ENCODE measurements at places on chromosomes 12 and 14.
A peak's percentile ranks its signal among the peaks of the same experiment; 100 is the strongest.

GRCh38 chr12:123634142-123634561, 523 bp downstream of the GTF2H3 start:
- DNase-seq = no peak

DNA sequence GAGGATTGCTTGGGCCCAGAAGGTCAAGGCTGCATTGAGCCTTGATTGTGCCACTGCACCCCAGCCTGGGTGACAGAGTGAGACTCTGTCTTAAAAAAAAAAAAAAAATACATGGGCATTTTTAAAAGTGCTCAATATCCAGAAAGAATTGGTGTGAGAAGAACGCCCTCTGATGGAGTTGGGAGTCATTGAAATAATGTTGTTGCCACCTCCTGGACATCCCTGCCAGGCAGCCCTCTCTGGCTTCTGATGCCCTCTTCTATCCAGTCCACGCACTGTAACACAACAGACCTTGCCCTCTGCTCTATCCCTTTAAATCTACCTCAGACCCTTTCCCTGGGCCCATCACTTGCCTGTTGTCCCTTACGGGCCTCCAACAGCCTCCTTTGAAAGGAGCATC, 4.9 kb downstream of the PTGDR start:
- DNase-seq = no peak

DNA sequence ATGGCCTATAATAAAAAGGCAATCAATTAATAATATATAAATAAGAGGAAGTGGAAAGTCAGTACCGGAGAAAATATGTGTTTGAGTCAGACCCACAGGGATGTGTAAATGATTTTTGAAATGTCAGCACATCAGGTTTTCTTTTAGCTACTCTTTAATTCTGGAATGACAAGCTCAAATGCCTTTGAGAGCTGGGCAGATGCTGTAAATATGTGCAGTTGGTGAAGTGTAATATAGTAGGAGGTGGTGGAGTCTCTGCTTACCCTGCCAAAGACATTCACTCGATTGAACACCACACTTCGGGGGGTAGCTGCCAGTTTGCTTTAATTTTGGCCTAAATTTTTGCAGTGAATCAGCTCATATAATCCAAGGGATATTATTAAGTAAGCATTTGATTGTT, 93.0 kb downstream of the PLEKHA5 start:
- DNase-seq = no peak

DNA sequence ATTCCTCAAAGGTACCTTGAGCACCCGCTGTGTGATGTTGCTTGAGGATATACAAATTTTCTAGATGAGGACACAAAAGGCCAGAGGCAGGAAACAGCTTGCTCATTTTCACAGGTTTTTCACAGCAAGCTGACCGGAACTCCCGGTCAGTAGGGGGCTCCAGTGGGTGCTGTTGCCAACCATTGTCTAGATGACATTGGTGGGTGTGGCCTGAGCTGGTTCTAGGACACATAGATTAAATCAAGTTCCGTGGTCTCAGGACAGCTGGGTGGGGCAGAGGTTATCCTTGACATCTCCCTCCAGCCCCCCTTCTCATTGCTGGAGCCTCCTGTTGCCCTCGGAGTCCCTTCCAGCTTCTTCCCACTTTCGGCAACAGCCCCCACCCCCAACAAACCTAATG, 153.6 kb upstream of the FKBP4 start:
- no peak for DNase-seq

- DNase-seq = no peak
Observed at GRCh38 chr12:2493086-2493485, 301.7 kb upstream of the FKBP4 start.

GRCh38 chr14:61211476-61212255, 69.5 kb downstream of the TMEM30B start:
- peak; percentile 99 for DNase-seq

- DNase-seq = no peak
Observed at GRCh38 chr12:116615141-116615861, 56.1 kb downstream of the MAP1LC3B2 start.

DNA sequence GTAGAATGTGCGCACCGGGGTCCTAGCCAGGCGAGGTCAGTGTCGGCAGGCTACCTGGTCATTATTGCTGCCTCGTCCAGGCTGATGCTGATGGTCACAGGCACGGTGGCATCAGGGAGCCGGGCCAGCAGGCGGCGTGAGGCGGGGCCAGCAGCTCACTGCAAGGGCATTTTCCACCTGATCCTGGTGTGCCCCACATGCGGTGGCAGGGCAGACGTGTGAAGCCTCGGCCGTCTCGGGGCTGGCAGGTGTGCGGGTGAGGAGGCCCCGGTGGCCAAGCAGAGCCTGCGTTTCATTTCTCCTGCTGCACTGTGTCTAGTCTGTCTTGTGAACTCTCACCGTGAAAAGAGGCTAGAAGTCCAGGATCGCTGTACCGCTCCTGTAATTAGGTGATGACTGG, 12.0 kb upstream of the AMN start:
- no peak for DNase-seq

- DNase-seq = no peak
Observed at GRCh38 chr14:51014625-51015024, 70.3 kb upstream of the PYGL start.

DNA sequence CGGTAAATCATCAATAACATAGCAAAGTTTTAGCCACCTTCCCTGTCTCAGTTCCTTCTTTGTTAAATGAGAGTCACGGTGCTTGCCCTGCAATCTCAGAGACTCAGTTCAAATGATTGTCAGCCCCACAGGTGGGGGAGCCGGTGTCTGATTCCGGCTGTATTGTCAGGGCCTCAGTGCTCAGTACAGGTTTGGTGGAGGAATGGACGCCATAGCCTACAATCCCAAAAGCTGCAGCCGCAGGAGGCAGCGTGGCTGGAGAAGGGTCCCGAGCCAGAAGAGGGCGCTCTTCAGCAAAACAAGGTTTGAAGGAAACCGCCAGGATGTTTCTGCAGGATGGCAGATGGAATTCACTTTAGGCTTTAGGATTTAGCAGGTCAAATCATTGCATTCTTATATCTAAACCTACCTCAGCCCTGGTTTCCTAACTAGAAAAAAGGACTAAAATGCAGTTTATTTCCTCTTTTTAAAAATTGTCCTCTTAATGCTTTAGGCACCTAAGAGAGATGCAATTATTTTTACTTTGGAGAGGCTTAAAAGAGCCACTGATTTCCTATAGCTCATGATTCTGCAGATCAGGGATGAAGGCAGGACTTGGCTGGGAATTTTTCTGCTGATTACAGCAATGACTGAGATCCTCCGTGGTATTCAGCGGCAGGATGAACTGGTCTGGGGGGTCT, 29.2 kb downstream of the FOS start:
- DNase-seq = peak; percentile 40

- no peak for DNase-seq
Observed at GRCh38 chr12:39074063-39074462, 168.7 kb upstream of the CPNE8 start.

GRCh38 chr14:57380935-57381334, 9.5 kb upstream of the NAA30 start:
- DNase-seq = no peak

- no peak for DNase-seq
Observed at GRCh38 chr14:94089479-94089878, 8.4 kb downstream of the IFI27L1 start.

Measured in NCI-H2029 treated with DMSO at 0.1 percent for 48 hours (cell line).